ENCODE measurements at places on chromosomes 6 and 20.

GRCh38 chr6:138528956-138529355 is 29.7 kb upstream of the NHSL1 start:
- DNase-seq, result no peak

DNA sequence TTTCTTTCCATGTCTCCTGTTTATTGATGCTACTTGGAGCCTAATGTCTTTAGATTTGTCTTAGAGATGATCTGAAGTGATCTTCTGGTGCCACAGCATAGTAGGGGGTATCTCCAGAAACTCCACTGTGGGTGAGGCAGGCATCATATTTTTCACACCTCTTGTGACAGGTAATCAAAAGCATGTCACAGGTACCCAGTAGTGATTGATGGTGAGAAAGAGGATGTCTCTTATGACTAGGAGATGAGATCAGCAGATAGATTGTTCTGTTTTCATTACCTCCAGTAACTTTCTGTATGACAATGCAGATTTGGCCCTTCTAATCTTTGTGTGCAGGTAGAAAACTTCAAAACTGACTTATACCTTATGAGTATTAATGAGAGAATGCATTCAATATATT is 13.5 kb downstream of the NCOA7 start:
- no peak for DNase-seq

- no peak for DNase-seq
Measured at GRCh38 chr6:1047981-1048541, 263.8 kb upstream of the FOXQ1 start.

DNA sequence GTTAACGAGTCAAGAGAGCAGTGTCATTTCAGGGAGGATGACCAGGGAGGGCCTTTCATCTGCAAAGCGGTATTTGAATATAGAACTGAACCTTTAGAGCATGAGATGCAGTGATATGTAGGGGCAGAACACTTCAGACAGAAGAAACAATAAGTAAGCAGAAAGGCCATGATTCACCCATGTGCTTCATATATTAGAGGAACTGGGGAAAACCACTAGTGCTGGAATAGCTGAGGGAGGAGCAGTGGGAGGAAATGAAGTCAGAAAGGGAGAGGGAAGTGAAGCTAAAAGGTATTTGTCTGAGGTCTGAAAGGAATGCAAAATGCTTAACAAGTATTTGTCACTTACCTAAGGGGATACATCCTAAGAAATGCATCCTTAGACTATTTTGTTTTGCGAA is 391.2 kb downstream of the ADGRB3 start:
- no peak for DNase-seq

DNA sequence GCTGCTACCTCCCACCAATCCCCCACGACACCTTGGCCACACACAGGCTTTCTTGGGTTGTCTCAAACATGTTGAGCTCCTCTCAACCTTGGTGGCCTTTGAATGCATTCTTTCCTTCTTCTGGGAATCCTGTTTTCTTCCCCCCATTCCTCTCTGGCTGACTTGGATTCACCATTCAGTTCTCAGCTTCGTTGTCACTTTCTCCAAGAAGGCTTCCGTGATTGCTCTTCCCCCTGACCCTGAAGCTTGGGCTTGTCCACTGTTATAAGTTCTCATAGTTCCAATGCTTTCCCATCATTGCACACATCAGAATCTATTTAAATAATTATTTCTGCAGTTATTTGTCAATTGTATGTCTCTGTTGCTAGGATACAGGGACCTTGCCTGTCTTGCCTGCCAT is 64.2 kb downstream of the RBM38 start:
- DNase-seq, result no peak

- DNase-seq, result no peak
Measured at GRCh38 chr6:25542984-25543910, 108.8 kb upstream of the SCGN start.

GRCh38 chr6:118744261-118744941 is 93.0 kb upstream of the CEP85L start:
- no peak for DNase-seq

DNA sequence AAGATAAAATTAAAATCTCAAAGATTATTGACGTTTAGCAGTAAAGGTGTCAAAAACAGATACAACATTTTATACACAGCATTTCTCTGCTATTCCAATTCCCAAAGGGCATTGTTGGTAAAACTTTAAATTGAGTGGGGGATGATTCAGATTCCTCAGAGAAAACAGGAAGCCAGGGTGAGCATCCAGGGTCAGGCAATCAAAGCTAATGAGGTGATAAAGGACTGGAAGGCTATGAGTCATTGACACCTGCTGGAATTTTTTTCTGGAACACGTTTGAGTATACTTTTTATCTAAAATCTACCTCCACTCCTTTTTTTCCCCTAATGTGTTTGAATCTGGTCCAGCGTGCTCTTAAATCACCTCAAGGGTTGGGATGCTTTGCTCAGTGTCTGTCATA is 52.2 kb downstream of the FKBP1C start:
- no peak for DNase-seq

DNA sequence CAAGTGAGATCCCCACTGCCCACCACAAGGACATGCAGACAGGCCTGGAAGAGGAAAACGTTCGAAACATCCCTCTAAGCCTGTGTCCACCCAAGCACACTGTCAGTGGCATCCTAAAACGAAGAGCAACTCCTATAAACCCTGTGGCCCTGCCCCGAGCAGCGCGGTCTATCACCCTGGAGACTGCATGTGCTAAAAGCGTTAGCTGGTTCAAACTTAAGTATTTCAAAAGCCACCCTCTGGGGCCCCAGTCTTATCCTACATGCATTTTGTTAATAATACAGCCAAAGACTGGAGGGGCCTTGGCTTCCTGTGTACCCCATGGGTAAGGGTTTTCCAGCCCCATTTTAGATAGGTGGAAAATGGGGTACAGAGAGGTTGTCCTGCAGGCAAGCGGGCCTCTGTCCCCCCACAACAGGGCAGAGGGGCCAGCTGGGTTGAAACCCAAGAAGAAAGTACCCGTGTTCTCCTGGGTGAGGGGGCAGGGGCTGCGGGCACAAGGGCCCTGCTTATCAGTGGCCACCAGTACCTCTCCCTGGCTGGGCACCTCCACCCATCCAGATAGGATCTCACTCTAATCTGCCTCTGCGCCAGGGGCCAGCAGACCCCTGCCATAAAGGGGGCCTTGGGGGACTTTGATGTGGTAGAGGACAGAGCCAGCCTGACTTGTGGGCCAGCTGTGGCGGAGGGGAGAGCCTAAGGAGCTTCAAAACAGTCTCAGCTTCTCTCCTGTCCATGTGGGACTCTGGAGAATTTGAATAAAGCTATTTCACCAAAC is 28.3 kb downstream of the PREX1 start:
- DNase-seq, result no peak

- no peak for DNase-seq
Measured at GRCh38 chr6:70312165-70312745, 9.4 kb upstream of the COL9A1 start.

DNA sequence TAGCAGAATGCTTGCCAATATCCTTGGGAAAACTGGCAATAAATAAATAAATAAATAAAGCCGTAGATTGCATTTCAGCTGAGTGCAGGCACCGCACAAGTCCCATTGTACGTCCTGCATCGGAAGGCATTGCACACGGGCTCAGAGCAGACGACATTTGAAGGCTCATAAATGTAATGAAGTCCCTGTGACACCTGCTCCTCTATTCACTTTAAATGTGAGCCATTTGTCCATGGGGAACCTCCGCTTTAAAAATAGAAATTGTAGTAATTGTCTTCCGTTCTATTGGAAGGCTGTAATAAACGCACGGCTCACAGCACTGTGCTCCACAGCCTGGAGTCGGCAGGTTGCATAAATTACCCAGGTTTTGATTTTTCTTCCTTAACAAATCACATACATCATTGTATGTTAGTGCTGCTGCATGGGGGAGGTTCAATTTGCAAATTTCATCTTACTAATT is 32.6 kb downstream of the MYT1 start:
- DNase-seq, result no peak

DNA sequence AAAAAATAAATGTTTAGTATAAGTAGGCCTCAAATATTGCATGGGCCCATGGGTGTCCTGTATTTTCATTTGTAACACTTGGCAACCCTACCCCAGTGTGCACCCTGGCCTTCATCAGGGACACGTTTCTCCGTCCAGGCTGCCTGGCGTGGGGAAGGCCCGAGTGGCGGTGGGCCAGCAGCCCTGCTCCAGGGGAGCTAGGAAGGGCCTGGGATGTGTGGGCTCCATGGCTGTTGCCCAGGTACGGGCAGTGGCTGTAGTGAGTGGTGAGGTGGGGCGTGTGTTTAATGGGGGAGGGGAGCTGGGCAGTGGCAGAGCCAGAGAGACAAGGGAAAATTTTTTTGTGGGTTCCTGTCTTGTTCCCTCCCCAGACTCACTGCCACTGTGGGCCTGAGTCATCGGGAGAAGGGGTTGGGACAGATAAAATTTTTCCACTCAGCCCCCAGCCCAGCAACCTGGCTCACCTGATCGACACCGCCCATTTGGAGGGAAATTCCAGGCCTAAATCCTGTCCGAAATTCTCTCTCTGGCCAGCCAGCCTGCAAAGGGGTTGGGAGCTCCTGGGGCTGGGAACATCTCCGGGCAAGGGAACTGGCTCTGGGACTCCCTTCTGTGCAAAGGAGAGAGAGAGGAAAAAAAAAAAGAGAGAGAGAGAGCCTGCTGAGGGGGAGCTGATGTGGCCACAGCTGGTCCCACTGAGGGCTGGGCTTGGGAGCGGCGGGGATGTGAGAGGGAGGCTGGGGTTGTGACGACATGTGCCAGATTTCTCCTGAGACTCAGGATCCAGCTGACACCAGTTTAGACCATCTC is 32.5 kb upstream of the VEGFA start:
- no peak for DNase-seq

DNA sequence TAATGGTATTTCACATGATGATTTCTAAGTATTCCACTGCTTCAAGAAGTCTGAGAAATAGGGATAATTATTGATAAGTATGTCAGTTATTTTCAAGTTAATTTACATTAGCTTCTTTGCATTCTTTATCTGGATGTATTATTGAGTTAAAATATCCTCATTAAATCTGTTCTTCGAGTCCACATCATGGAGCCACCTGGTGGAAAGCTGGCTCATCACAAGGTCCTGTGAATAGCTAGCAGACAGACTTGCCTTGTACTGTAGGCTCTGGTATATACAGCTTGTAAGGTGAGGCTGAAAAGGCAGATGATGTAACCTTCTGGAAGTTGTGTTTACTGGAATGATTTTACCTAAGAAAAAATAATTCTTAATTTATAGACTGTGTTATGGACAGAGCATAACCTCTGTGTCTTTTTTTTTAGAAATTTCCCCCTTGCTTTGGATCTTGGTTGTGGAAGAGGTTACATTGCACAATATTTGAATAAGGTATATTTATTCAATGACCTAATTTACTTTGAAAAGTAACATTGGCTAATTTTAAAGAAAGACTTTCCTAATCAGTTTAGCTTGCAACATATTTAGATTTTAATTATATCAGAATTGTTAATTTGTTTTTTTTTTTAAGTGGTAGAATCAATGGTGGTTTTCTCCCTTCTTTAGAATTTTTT is 3.5 kb downstream of the NDUFAF5 start:
- no peak for DNase-seq

- no peak for DNase-seq
Measured at GRCh38 chr6:13233106-13233505, 95.2 kb downstream of the TBC1D7 start.

GRCh38 chr6:125375821-125376220 is 74.1 kb upstream of the HDDC2 start:
- no peak for DNase-seq

GRCh38 chr20:63416631-63417030 is 55.5 kb upstream of the CHRNA4 start:
- DNase-seq, result no peak

- no peak for DNase-seq
Measured at GRCh38 chr6:130229645-130230044, 6.9 kb upstream of the SAMD3 start.

- DNase-seq, result no peak
Measured at GRCh38 chr6:101607111-101607690, 213.7 kb downstream of the GRIK2 start.

GRCh38 chr20:64238115-64238825 is 17.3 kb upstream of the PCMTD2 start:
- DNase-seq, result no peak

GRCh38 chr20:47102629-47103028 is 208.0 kb downstream of the EYA2 start:
- no peak for DNase-seq

GRCh38 chr6:110652520-110652919 is 162.7 kb downstream of the CDK19 start:
- DNase-seq, result no peak

- no peak for DNase-seq
Measured at GRCh38 chr6:139060332-139060731, 31.8 kb downstream of the ABRACL start.

DNA sequence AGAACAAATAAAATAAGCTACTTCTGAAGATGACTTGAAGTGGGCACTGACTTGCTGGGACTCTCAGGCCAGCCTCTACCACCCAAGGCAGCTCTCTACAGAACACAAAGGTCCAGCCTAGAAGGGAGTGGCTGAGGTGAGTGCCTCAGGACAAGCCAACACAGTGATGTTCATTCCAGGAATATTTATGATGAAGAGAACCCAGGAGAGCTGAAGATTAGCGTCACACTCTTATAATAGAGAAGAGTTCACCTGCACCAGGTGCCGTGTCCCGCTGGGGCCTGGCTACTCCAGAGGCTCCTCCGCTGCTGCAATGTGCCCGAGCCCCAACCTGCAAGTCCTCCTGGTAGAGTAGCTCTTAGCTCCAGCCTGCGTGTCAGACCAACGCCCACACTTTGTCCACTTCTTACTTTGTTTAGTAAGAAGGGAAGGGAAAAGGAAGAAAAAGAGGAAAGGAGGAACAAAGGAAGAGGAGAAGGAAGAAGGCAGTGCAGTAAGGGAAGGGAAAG is 182.4 kb upstream of the QKI start:
- no peak for DNase-seq

- no peak for DNase-seq
Measured at GRCh38 chr6:139161169-139161568, 26.3 kb downstream of the HECA start.

DNA sequence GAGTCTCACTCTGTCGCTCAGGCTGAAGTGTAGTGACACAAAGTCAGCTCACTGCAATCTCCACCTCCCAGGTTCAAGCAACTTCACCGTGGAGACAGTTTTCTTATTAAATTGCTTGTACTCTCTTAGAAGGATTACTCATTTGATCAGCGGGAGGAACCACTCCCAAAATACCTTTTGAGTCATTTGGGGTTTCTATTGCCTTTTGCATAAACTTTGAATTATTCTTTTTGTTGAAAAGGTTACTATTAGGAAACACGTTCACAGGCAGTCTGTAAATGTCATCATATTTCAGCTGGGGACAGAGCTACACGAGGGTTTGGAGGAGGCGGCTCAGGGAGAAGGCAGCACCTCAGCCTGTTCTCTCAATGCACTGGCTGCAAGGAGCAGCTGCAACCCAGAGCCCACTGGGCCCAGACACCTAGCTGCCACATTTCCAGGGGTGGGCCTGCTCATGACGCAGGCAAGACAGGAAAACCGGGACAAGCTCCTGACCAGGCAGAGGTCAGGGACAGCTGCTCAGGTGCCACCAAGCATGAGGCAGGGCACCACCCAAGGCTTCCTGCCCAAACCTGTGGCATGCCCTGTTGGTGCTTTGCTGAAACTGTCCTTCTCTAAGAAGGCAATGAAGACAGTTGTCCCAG is 205.9 kb downstream of the BMP7 start:
- no peak for DNase-seq

Measured in cortex of kidney (tissue), 1 donor.